ENCODE measurements at places on chromosomes 1 and 21.

DNA sequence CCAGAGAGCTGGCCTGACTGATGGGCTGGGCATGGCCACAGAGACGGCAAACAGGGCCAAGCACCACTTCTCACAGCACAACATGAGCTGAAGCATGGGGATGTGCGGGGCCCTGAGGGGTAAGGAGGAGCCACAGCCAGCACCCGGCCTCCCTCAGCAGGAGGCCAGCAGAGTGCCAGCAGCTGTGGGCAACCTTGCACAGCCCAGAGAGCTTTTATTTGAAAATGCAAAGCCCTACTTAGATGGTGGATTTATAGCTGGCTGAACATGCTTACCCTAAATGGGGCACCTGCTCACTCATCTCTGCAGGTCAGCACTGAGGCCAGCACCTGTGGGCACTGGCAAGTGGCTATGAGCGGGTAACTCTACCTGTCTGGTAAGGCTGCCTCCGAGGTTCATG is 44.1 kb downstream of the SLC66A1 start:
- DNase-seq, result peak; percentile 74

GRCh38 chr1:1093610-1093943 is 19.5 kb upstream of the RNF223 start:
- DNase-seq, result no peak

DNA sequence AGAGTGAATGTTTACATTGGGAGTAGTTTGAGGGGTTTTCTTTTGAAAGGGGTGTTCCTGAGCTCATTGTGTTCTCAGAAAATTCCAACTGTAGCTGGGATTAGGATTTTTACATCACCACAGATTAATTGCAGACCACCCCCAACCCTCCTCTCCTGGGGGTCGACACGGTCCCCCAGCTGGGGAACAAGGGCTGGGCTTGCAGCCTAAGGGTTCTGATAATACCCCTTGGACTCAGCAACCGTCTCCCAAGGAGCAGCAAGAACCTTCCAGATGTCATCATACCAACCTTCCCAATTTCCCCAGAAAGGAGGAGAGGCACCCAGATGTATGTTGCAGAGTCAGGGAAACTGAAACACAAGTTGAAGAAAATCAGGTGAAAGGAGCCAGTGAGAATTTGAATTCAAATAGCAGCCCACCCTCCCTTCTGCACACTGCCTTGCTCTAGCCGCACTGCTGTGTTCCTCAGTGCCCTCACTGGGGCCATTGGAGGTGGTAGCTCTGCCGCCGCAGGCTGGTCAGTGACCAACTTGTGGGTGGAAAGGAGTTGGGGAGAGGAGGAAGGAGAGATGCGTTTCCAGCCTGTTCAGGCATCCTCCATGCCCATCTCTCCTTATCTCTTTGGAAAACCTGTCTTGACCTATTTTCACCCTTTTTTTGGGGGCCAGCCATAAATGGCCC is 14.7 kb upstream of the IGFN1 start:
- no peak for DNase-seq

- no peak for DNase-seq
Observed at GRCh38 chr1:185408700-185409270, 91.7 kb upstream of the IVNS1ABP start.

- DNase-seq, result peak; percentile 73
Observed at GRCh38 chr1:232600424-232601258, 29.3 kb downstream of the SIPA1L2 start.

- no peak for DNase-seq
Observed at GRCh38 chr21:36035381-36035791, 24.9 kb downstream of the SETD4 start.

DNA sequence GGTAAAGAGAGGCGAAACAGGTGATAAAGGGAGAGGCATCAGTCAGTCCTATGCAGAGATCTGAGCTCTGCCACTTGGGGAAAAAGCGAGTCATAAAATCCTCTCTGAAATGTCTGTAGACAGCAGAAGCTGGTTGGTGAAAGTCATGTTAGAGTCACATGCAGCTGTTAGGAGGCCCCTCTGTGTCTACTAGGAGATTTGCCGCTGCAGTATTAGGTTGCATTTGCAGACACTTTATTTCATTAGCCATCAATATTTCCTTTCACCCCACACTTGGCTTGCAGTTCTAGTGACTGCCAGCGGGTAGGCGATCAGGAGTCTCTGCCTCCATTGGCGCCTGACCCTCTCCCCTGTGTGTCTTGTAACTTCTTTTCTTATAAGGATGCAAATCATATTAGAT is 16.2 kb downstream of the ATP1A4 start:
- DNase-seq, result peak; percentile 26

- DNase-seq, result peak; percentile 72
Observed at GRCh38 chr1:54046671-54047383, 6.2 kb downstream of the TMEM59 start.

- peak; percentile 37 for DNase-seq
Observed at GRCh38 chr1:111813440-111814304, 58.0 kb downstream of the DDX20 start.

DNA sequence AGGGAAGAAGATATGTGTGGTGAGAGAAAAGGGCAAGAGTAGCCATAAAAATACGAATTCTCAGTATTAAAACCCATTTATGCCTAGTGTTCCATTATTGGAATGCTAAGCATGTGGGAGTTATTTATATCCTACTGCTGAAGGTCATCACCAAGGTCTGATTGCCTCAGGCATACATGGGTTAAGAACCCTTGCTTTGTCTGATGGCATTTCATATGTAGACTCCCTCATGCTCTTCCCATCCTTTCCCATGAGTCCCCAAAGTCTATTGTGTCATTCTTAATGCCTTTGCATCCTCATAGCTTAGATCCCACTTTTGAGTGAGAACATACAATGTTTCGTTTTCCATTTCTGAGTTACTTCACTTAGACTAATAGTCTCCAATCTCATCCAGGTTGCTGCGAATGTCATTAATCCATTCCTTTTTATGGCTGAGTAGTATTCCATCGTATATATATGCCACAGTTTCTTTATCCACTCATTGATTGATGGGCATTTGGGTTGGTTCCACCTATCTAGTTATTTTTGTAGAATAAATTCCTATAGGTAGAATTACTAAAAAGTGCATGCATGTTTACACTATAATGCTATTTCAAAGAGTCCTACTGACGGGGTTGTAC is 172.5 kb downstream of the DYRK1A start:
- no peak for DNase-seq

DNA sequence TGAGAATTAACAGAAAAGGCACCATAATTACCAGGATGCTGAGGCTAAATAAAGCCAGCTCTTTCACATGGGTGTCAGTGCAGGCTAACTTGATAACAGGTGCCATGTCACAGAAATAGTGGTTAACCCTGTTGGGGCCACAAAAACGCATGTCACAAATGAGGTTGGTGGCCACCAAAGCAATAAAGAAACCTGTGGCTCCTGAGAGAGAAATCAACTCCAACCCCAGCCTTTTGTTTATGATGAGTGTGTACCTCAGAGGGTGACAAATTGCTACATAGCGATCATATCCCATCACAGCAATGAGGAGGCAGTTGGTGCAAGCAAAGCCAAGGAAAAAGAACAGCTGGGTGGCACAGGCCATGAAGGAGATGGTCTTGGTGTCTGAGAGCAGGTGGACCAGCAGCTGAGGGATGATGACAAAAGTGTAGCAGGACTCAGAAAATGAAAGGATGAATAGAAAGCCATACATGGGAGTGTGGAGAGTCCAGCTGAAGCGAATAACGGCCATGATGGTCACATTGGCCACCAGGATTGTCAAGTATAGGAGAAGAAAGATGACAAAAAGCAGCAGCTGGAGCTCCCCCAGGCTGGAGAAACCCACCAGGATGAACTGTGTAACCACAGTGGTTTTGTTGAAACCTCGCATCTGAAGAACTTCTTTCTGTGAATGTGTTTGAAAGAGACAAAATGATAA is at the start of gene OR10T2:
Gene OR10T2 (minus strand): TSS at position 649 of the 697 bp plus-strand sequence. CDS start 0 bp downstream, at position 649.
- DNase-seq, result no peak

DNA sequence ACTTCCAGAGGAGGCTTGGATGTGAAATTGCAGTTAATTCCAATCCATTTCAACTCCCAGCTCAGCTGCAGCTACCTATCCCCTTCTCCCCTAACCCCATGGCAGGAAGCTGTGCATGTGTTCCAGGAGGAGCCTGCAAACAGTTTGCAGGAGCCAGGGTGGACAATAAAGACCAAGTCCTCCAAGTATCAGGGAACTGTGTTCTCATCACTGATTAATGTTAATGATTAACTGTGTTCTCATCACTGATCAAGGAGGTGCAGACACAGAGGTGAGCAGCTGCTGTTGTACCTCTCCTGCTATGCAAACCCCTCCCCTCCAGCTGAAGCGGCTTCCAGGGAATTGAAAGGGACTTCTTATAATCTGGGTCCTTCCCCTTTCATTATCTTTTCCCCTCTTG is 19.2 kb downstream of the CLDN19 start:
- no peak for DNase-seq

DNA sequence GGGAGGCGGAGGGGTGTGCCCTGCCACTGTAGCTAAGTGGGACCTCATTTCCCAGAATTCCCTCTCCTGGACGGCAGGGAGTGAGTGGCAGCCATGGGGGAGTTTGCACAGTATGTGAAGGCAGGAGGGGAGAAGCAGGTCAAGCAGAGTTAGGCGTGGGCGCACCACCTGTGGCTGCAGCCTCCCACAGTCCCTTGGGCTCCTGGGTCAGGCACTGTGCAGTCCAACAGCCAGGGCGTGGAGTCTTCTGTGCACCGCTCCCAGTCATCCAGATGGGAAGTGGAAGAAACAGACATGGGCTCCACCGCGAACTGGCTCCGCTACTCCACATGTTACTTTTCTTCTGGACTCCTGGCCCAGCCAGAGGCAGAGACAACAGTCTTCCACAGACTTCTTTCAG is 85.4 kb upstream of the TIAM1 start:
- DNase-seq, result no peak

DNA sequence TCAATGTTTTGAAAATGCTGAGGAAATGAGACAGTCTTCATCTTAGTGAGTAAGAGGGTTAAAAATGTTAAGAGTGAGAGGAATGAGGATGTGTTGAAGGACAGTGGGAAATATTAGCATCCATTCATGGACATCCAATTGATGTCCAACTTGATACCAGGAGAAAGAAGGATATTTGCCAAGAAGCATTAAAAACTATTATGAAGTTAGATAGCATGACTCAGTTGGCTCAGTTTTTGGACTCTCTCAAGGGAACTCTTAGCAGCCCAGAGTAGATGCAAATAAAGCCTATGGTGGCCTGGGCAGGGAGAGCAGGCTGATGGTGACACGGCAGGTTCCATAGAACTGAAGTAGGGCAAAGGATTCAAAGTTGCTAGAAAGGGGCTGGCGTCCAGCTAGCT is 171.0 kb downstream of the ZZZ3 start:
- no peak for DNase-seq

DNA sequence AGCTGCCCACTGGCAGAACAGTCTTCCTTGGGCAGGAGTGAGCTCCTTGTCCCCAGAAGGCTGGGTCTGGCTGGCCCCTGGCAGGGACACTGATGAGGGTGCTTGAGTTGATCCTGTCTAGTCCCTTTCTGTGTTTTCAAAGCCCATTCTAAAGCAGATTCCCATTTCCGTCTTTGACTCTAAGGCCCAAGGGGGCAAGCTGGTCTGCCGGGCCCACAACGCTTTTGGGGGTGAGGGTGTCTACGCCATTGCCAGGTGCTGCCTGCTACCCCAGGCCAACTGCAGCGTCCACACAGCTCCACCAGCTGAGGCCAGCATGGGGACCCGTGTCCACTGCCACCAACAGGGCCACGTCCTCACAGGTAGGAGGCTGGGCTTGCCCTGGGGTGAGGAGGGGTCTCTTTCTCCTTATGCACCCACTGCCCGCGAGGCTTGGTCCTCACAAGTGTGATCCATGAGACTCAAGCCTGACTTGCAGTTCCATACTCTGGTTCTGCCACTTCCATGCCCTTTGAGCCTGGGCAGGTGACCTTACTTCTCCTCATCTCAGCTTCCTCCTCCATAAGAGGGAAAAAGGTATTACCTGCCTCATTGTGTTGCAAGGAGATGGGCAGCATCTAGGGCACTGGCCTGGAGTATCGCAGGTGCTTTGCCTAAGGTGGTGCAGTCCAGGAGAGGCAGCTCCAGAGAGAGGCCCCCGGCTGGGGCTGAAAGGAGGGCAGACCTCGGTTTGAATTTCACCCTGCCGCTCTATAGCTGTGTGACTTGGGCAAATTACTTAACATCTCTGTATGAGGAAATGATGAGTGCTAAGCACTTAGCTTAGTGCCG is 20.2 kb downstream of the PCSK9 start:
- no peak for DNase-seq

DNA sequence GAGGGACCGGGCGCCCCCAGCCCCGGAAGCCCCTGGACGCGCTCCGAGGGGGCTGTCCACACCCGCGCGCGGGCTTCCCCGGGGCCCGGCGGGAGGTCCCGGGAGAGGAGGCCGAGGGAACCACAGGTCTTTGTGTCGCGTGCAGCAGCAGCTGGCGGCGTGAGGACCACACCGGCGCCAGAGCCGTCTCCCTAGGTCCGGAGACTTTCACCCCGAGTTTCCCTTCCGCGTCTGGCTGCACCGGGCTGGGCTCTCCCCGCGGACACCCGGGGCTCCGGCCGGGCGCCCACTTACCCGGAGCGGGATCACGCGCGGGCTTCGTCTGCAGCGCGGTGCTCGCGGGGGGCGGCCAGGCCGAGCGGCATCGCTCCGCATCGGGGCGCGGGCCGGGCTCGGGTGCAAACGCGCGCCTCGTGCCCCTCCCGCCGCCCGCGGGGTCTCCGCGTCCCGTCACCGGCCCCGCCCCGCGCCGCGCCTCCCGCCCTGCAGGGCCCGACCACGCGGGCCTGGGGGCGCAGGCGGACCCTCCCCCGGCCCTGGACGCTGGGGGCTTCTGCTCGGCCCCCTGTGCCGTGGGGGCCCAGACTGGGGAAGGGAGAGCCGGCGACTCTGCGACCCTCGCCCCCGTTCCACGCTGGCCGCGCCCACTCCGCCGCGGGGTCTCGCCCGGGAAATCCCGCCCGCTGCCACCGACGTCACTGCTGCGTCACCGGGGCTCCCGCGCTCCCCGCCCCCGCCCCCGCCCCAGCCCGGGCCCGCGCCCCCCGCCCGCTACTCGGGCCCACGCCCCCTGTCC is at the start of gene GNG4:
Gene GNG4 (minus strand): TSS at position 417 of the 796 bp plus-strand sequence. CDS start 65,946 bp downstream, outside the sequence.
- DNase-seq, result peak; percentile 87

- DNase-seq, result no peak
Observed at GRCh38 chr1:233664253-233664652, 50.3 kb downstream of the KCNK1 start.
